GM10248 (cell line): ENCODE measurements at places on chromosomes 12 and 14.

DNA sequence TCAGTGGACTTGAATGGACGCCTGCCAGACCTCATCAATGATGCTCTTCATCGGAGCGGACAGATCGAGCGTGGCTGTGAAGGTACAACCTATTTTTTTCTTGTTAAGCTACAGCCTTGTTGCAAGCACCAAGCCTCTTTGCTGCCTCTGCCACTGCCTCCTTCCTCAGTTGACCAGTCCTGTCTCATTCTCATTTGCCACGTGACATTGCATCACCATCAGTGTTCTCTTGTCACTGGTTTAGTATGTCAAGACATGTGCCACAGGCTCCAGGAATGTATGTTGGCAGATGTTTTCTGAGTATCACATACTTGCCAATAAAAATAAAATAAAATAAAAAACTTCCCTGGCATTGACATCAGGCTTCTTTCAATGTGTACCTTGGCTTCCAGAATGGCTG lies 798.1 kb downstream of the NRXN3 start:
- DNase-seq, result no peak

GRCh38 chr12:127589541-127589940 lies 677.4 kb upstream of the TMEM132C start:
- DNase-seq, result no peak

- no peak for DNase-seq
These were observed 45.8 kb downstream of the ETNK1 start for GRCh38 chr12:22670762-22671161.

DNA sequence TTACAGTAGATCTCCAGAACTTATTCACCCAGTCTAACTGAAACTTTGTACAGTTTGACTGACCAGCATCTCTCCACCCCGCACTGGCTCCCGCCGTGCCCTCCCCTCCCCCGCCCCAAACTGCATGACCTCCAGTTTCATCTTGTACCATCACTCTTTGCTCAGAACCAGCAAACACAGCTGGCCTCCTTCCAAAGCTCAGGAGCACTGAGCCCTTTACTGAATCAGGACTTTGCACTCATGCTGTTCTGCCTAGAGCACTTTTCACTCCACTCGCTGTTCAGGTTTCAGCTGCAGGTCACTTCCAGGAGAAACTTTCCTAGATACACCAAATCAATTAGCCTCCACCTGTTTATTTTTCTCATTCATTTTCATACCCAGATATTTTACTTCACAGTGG lies 455.3 kb upstream of the PDE3A start:
- DNase-seq, result no peak

DNA sequence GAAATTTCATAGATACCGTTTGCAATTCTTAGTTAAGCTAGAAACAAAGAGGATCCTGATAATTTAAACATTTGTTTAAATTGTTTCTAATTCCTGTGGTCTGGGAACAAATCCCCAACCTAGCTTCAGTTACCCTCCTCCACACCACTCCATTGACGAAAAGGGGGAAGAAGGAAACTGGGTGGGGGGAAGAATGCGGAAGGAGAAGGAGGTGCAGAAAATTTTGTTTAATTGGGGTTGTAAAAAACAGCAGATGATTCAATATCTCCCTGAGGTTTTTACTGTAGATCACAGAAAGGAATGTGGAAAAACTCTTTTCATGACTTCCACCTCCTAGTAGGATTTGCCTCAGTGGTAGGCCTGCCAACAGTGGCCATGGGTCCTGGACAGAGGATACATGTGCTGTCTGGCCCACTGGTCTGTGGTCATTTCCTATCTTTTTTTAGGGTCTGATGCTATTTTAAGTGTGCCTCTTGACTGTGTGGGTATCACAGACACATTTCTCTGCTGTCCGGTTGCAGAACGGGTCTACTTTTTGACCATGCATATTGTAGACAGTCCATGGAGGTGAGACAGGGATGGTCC lies 122.9 kb upstream of the PCED1B start:
- no peak for DNase-seq

- no peak for DNase-seq
These were observed 123.9 kb downstream of the ADAMTS20 start for GRCh38 chr12:43428088-43428600.

- DNase-seq, result no peak
These were observed 28.3 kb upstream of the ETFBKMT start for GRCh38 chr12:31631023-31631724.

GRCh38 chr12:11826574-11826973 lies 177.1 kb downstream of the ETV6 start:
- DNase-seq, result no peak

- no peak for DNase-seq
These were observed 156.1 kb downstream of the SLC38A4 start for GRCh38 chr12:46669720-46670119.

DNA sequence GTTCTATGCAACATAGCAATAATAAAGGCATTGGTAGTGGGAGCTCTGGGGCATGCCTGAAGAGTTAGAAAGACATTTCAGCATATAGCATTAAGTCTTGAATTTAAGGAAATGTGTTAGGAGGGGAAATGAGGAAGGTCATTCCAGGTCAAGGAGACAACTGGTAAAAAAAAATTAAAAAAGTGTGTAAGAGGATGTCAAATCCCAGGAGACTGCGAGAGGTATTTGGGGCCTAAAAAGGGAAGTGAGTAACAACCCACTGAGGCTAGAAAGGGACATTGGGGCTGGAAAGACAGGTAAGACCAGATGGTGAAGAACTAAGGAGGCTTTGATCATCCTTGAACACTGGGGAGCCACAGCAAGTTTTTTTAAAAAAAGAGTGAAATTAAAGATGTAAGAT lies 152.9 kb downstream of the SLC25A21 start:
- no peak for DNase-seq

- DNase-seq, result no peak
These were observed 5.4 kb downstream of the IFFO1 start for GRCh38 chr12:6550294-6551062.

DNA sequence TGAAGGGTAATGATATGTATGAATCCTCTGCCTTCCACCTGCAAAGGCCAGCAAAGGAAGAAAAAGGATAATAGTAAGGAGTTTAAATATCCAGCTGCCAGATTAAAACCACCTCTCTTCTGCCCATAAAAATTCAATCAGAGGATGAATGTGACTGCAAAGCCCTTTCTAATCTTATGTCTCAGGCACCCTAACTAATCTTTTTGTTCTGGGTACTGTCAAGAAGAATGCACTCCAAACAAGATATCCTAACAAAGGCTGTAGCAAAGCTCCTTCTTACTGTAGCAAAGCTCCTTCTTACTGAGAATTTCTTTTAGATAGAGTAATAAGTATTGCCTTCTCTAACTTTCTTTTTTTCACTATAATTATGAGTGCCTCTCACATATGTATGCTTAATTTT lies 91.8 kb downstream of the ST8SIA1 start:
- no peak for DNase-seq

GRCh38 chr12:130620281-130620680 lies 95.8 kb downstream of the RIMBP2 start:
- no peak for DNase-seq

DNA sequence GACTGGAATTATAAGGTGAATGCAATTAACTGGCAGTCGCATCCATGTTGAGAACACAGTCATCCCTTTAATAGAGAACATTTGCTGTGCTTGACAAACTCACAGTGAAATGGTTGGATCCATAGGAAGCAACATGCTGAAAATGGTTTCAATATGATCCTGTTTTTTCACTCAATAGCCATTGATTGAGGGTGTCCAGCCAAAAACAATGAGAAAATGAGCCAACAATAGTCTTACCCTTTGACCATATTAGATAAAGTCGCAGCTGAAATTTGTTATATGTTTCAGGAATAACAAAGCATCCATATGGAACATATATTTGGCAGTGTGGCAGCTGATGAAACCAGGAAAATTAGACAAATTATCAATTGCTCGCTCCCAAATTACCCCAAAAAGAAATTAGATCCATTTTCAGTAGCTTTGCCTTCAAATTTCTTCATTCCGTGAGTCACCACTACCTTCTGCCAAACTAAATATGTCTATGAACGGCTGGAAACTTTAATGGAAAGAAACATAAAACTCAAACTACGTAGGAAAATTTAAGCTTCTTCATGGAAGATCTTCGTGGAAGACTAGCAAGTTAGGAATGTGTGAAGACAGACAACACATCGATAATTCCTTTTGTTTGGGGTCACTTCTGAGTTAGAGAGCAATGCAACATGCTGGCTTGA lies 17.4 kb downstream of the IGF1 start:
- DNase-seq, result no peak

DNA sequence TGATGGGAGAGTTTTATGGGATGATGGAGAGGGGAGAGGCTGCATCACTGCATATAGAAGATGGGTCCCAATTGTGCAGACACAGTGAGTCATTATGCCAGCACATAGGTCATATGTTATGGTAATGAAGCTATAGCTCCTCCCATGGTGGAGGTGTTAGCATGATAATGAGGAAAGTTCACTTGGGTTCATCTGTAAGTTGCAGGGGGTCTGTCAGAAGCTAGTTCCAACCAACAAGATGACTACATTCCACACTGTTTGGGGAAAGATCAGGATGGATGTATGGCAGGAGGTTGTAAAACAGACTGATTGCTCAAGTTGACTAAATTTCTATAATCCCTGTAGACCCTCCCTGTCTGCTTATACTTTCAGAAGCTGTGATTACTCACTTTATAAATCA lies 561.3 kb downstream of the C12orf50 start:
- DNase-seq, result no peak

- no peak for DNase-seq
These were observed 4.9 kb downstream of the ZFYVE1 start for GRCh38 chr14:73022051-73022450.

DNA sequence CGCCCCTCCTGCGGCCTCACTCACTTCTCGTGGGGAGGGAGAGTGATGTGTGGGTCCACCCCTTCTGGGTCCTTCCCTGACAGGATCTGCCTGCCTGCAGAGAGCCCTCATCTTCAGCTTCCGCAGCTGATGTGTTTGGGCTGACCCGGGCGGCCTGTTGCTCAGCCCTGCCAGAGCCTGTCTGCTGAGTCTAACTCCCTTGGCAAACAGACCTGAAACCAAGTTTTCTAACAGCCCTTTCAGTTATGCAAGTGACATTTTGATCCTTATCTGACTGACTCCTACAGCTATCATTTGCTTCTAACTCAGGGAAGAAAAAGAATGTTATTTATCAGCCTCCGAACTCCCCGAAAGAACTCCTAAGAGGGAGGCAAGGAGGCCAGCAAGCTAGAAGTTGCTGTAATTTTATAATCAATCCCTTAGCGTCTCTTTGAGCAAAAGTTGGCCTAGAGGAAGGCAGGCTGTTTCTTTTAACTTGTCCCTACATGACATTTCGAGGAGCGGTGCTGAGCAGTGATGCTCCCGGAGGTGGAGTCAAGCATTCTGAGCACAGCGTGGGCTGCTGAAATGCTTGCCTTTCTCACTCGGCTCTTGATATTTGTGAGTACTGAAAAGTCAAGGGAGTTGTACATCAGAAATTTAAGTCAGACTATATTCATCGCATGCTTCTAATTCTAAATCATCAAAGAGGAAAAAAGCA lies 31.5 kb upstream of the CACNA2D4 start:
- DNase-seq, result no peak
